SW 1271 (cell line): ENCODE measurements at places on chromosomes 11 and 22.

GRCh38 chr11:69277074-69277809 is 16.7 kb upstream of the MYEOV start:
- no peak for DNase-seq

GRCh38 chr11:123091506-123091905 is 29.6 kb upstream of the HSPA8 start:
- no peak for DNase-seq

GRCh38 chr22:49956418-49956770 is 4.2 kb upstream of the PIM3 start:
- DNase-seq = no peak

- no peak for DNase-seq
Measured at GRCh38 chr11:61732705-61733104, 19.7 kb upstream of the MYRF start.

DNA sequence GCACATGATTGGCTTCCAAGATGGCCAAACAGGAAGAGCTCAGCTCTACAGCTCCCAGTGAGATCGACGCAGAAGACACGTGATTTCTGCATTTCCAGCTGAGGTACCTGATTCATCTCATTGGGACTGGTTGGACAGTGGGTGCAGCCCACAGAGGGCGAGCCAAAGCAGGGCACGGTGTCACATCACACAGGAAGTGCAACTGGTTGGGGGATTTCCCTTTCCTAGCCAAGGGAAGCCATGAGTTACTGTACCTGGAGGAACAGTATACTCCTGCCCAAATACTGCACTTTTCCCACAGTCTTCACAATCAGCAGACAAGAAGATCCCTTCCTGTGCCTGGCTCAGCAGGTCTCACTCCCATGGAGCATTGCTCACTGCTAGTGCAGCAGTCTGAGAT is 131.2 kb downstream of the DLG2 start:
- DNase-seq = no peak

- DNase-seq = no peak
Measured at GRCh38 chr11:67528376-67528775, 5.1 kb upstream of the CABP2 start.

- no peak for DNase-seq
Measured at GRCh38 chr11:75158696-75159150, 7.8 kb downstream of the SLCO2B1 start.

GRCh38 chr11:115916608-115917007 is 412.4 kb upstream of the CADM1 start:
- DNase-seq = no peak

DNA sequence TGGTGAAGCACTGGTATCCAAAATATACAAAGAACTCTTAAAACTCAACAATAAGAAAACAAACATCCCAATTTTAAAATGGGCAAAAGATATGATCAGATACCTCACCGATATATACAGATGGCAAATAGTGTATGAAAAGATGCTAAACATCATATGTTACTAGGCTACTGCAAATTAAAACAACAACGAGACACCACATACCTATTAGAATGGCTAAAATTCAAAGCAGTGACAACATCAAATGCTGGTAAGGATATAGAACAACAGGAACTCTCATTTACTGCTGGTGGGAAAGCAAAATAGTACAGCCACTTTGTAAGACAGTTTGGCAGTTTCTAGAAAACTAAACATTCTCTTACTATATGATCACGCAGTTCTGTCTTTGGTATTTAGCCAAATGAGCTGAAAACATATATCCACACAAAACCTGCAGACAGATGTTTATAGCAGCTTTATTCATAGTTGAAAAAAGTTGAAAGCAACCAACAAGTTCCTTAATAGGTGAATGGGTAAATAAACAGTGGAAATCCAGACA is 38.5 kb downstream of the SIK3 start:
- DNase-seq = no peak

- DNase-seq = no peak
Measured at GRCh38 chr11:77823775-77824174, 2.8 kb downstream of the AAMDC start.

GRCh38 chr22:23781511-23782183 is 5.1 kb upstream of the SMARCB1 start:
- DNase-seq = peak; percentile 30

GRCh38 chr11:59272771-59273372 is 60.1 kb upstream of the MPEG1 start:
- DNase-seq = no peak

DNA sequence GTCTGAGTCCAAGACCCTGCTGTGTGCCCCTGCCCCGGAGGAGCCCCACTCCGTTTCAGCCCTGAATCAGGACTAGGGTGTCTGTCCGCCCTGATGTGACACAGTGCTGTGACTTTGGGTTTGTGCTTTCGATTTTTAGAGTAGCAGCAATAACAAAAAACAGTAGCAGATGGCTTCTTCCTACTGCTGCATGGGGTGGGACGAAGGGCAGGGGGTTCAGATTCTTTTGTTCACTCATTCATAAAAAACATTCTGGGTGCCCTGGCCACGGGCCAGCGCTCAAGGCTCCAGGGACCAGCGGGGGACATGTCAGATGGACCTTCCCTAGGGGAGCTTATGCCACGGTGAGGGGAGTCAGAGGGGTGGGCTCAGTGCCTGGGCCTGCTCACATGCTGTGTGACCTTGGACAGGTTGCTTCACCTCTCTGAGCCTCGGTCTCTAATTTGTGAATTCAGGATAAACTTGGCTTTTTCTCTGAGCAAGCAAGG is 24.6 kb upstream of the PRR5 start:
- no peak for DNase-seq

DNA sequence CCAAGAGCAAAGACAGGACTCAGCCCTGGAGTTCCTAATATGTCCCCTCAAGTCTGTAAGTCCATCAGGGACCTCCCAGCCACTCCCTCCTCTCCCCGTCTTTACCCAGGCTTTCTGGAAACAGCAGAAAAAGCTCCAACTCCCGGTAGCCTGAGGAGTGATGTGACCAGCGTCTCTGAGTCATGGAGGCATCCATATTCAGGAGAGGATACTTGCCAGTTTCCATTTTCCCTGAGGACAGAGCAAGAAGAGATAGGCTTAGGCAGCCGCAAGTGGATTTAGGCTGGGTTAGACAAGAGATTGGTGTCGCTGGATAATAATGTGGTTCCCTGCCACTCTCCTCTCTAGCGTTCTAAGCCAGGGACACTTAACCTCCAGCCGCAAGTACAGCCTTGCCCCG is 206.6 kb downstream of the GRIK4 start:
- no peak for DNase-seq

GRCh38 chr22:20206709-20207215 is 55.9 kb upstream of the CCDC188 start:
- no peak for DNase-seq

- DNase-seq = no peak
Measured at GRCh38 chr11:90840071-90840470, 617.2 kb upstream of the CHORDC1 start.

DNA sequence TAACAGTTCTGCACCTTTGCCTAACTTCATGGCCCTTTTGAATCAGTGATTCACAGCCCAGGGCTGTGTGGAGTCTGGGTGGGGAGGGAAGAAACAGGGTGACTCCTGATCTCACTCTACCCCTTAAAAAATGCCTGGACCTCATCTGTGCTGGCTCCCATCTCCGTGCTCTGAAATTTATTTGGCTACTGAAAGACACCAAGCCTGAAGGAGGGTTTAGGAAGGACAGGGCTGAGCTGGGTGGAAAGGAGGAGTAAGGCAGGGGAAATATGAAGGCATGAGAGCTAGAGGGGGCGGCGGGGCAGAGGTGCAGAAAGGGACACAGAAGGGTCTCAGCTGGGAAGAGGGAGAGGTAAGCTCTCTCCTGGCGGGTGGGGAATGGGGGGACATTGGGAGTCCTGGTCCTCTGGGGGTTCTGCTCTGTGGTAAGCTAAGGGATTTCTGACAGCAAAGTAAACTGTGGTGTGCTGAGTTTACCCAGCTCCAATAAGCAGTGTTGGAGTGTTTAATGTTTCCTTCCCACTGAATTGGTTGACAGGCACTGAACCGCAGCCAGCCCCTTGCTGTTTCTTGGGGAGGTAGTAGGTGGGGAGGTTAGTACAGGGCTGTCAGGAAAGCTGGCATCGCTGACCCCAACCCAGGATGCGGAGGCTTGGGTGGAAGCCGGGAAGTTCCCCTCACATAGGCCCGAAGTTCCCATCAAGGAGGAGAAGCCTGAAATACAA is 71.1 kb downstream of the RPUSD4 start:
- no peak for DNase-seq

DNA sequence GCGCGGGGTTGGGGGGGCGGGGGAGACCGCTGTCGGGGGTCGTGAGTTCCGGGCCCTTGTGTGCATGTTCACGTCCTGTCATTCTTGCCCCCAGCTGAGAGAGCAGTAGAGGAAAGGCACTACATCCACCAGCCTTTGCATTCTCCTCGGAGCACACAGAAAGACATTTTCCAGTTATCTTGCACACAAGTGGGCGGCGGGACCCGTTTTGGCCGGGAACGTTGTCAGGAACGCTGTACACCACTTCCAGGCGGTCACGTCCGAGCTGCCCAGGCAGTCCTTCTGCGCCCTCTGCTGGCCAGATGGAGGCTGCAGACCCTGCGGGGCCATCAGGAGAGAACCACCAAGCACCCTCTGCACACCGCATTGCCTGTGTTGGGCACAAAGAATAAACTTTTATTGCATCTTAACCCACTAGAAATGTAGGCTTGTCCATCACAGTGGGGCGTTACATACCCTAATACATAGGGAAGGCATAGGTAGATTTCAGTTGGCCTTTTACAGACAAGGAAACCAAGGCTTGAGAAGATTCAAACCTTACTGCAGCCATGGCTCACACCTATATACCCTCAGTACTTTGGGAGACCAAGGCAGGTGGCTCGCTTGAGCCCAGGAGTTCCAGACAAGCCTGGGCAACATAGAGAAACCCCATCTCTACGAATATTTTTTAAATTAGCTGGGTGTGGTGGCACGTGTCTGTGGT is 2.8 kb upstream of the CDKN1C start:
- peak; percentile 47 for DNase-seq

DNA sequence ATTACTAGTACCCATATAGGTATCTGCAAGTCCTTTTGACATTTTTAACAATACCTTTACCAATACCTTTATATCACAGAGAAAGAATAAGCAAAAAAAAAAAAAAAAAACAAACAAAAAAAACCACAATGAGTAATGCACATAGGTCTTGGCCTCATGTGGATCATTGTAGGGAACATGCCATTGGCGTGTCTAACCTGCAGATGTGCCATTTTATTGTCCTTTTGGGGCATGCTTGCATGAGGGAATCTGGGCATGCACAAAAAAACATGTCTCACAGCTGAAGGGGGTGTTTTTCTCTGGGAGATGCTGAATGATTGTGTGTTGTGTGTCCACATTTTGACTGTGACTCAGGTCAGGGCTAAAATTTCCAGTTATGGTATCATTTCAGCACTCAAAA is 361.6 kb downstream of the GUCY1A2 start:
- DNase-seq = no peak

- no peak for DNase-seq
Measured at GRCh38 chr11:70066136-70066520, 12.0 kb upstream of the ANO1 start.

DNA sequence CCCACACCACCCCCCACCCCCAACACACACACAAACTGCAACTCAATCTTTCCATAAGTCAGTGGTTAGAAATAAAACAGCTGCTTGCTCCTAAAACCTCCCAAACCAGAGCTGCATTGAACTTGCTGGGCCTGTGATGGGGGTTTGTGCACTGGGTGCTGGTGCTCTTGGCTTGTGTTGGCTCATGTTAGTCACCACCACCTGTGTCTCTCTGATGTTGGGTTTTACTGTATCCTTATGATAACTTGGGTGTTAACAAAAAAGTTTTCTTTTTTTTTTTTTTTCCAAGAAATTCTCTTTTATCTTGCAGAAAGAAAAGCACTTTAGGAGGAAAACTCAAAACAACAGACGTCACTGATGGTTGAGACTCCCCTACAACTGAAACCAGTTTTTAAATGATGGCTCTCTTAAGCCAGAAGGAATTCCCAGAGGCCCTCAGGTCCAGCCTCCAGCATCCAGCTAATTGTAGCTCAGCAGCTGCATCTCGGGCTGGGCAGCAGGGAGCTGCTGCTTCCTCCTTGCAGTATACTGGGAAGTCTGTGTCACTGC is 79.9 kb upstream of the DRD2 start:
- DNase-seq = no peak

GRCh38 chr11:2702771-2703362 is 3.1 kb upstream of the KCNQ1OT1 start:
- no peak for DNase-seq

- DNase-seq = no peak
Measured at GRCh38 chr22:34841331-34841771, 224.6 kb upstream of the ISX start.

GRCh38 chr11:121999651-122000050 is 116.4 kb downstream of the BLID start:
- no peak for DNase-seq

- no peak for DNase-seq
Measured at GRCh38 chr11:125505492-125506080, 9.5 kb upstream of the FEZ1 start.

DNA sequence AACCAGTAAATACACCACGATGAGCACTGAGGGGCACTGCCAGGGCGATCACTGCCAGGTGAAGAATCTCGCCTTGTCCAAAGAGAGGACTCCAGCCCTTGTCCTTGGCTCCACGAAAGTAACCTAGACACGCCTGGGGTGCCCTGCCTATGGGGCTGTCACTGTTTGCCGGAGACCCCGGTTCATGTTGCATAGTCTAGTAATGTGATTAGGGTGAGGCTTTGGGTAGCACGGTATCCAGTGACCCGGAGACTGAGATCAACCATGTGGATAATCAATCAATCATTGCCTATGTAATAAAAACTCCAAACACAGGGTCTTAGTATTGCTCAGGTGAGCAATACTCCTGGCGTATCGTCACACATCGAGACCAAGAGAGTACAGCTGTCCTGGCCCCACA is 59.2 kb upstream of the BID start:
- DNase-seq = no peak

DNA sequence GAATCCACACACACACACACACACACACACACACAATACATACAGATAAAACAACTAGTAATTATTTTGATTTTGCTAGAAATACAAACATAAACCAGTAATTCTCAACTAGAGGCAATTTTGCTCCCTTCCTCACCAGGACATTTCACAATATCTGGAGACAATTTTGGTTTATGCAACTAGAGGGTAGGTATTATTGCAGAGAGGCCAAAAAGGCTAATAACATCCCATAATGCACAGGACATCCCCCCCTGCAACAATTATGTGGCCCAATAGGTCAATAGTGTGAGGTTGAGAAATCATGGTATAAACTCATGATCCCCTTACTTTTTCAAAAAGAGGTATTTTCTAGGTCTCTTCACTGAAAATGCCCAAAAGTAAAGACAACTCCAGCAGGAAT is 29.0 kb downstream of the PGR start:
- DNase-seq = no peak

GRCh38 chr11:1200611-1201191 is 22.2 kb upstream of the MUC5B start:
- no peak for DNase-seq

DNA sequence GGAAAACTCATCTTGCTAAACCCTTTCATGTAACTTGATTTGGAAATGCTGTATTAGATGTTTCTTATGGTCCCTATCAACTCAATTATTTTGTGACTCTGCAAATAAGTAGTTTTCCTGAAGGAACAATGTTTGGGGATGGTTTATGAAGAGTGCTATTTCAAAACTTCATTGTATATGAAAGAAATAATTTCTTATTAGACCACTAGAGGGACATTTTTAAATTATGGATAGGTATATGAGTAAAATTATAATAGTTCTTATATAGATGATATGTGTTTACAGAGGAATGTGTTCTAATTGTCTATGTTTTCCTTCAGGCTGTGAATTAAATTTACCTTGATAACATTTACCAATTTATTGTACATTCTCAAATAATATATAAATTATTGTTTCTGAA is 509.4 kb upstream of the RAG2 start:
- DNase-seq = no peak

GRCh38 chr11:95469258-95469657 is 238.3 kb upstream of the SESN3 start:
- DNase-seq = no peak
